Activated T-helper 1 cell treated with Interleukin-2 at 50 U/mL for 16 hours (primary cell): ENCODE measurements at places on chromosomes 7 and 10.

DNA sequence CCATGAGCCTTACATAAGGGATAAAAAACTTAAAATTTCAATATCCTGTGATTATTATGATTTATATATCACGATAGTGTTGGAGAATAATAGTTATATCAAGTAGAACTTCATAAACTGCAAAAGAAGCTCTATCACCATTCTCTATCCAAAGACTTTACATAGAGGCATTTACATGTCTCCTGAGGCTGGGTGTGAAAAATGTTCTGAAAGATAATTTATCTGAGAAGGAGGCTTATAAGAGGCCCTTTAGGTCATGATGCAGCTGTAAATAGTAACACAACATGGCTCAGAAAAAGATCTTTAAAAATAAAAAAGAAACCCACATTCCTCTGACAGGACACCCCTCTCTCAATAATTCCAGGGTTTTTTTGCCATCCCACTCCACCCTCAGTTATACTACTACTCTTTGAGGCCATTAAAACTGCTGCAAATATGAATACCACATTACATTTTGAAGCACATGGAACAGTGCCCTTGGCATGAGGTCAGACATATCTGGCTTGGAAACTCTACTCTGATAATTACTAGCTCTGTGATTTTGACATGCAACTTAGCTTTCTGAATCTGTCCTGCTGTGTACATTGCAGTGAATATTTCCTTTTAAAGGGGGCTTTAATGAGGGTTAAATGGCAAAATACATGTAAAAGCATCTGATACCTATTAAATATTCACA, 55.5 kb downstream of the SLC16A12 start:
- no peak for DNase-seq

DNA sequence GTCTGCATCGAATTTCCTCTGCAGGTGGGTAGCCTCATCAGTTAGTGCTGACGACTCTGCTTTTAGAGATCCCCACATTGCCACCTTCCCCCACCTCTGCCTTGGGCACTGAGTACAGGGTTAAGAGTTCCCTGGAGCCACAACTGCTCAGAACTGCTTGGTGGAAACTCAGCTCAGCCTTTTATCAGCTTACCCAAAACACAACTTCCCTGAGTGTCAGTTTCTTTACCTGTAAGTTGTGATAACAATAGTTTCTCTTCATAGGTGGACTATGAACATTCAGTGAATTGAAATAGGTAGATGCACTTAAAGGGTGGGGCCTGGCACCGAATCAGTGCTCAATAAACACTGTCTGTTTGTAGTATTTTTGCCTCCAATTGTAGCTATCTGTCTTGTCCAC, 11.3 kb downstream of the ASB13 start:
- DNase-seq = no peak

DNA sequence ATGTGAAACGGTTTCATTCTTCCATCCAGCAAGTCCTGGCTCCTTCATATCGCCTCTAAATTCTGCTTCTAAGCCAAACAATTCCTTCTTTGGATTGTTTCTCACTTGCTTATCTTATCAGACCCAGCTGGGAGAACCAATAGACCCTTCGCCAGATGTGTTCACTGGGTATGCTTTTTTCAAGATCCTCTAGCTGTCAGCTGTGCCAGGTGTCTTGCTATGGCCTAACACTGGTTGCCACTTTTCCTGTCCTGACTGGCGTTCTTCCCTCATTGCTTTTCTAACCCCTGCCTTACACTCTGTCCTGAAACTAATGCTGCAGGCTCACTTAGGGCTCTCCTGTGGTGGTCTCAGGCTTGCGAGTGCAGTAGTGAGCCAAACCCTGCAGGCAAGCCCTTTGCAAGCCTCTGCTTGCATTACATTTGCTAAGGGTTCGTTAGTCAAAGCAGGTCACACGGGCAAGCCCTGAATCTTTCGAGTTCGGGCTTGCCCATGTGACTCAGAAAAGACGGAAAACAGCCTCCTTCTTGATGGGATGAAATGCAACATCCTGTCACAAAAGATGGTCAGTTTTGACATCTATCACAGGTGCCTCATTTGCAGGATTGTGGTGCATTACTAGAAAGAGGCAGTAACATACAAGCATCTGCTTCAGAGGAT, 92.8 kb downstream of the VWC2 start:
- no peak for DNase-seq

GRCh38 chr7:132643302-132643701, 67.0 kb upstream of the PLXNA4 start:
- no peak for DNase-seq

- no peak for DNase-seq
These were observed 85.6 kb downstream of the PRKG1 start for GRCh38 chr10:51159841-51160240.

GRCh38 chr10:59709395-59710125, at the start of gene SLC16A9:
SLC16A9 (minus strand) TSS chr10:59709850; CDS start chr10:59684291, 25,559 bp downstream.
- no peak for DNase-seq

DNA sequence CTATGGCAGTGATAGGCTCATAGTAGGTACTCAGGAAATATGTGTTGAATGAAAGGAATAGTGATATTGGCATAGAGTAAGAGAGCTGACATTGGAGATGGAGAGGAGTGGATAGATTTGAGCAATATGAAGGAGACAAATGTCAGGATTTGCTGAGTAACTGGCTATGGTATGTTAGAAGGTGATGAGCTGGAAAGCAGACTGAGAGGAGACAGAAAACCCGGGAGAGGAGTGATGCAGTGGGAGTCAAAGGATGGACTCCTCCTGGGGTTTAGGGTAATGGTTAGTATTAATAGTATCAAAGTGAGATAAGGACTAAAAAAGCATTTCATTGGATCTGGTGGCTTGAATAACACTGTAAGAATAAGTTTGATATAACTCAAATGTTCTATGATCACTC, 64.8 kb downstream of the CD36 start:
- no peak for DNase-seq

- no peak for DNase-seq
These were observed 51.8 kb downstream of the CLEC2L start for GRCh38 chr7:139575338-139575680.

- DNase-seq = no peak
These were observed 674.8 kb upstream of the C7orf33 start for GRCh38 chr7:147915781-147916180.

DNA sequence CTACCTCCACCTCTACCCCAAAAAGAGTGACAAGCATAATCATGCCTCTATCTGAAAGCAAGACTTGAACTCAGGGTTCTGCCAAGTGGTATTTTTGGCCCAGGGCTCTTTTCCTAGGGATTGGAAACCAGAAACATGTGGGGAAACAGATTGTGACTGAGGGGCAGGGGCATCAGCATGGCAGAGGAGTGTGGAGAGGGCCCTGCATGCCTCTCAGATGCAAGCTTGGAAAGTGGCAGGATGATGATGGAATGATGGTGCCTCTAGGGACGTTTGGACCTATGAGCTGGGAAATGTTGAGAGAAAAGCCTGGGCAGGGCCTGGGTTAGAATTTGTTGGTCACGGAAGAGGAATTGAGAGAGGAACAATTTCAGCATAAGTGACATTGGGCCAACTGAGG, 78.4 kb upstream of the LEP start:
- DNase-seq = no peak

DNA sequence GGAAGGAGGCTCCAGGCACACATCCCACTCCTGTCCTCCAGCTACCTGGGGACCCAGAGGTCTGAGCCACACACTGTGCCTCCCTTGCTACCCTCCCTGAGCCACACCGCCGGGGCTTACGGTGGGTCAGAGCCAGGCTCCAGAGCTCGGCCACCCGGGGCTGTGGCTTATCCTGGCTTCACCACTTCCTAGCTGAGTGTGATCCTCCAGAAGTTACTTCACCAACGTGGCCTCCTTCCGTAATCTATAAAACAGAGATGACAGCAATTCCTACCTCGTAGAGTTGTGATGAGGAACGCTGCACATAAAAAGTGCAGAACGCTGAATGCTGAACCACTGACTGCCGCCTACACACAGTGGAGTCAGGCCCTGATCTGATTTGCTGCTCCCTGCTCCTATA, 285.0 kb downstream of the PRPF18 start:
- DNase-seq = no peak

DNA sequence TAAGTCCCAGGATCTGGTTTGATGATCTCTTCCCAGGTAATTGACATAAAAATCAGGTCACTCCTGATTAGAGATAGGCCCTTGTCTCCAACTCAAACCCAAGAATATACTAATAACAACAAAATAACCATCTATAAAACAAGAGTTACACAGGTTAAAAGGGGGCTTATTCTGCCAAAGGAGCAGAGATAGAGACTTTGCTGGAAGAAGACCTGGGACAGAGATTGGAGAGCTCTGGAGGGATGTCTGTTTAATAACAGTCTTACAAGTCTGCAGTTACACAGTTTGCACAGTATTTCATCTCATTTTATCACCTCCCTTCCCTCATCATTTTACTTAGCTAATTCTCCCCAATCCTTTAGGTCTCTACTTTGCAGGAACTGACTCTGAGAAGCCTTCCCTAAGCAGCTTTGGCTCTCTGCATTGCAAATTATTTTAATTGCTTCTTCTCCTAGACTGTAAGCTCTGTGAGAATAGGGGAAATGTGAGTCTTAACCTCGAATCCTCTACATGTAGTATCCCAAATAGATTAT, 3.7 kb upstream of the ZNF438 start:
- DNase-seq = no peak

DNA sequence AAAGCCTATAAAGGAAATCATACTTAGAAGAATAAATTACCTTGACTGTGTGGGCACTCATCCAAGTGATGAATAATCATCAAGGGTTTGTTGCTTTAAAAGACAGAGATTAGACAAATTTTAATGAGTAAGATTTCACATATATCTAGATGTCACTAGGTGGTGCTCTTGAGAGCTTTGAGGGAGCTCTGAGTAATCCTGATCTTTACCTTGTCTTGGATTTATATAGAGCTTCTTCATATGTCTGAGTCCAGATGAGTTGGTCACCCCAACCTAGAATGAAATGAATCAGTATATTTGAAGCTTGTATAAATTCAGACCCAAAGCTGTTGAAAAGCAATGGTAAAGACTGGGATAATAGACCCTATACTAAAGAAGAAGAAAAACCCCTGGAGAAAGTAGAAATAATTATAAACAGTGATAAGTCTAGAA, 3.7 kb downstream of the AGR2 start:
- no peak for DNase-seq

GRCh38 chr7:34091321-34091917, 186.1 kb downstream of the BMPER start:
- DNase-seq = no peak

GRCh38 chr10:11237571-11237970, 219.9 kb downstream of the CELF2 start:
- no peak for DNase-seq

DNA sequence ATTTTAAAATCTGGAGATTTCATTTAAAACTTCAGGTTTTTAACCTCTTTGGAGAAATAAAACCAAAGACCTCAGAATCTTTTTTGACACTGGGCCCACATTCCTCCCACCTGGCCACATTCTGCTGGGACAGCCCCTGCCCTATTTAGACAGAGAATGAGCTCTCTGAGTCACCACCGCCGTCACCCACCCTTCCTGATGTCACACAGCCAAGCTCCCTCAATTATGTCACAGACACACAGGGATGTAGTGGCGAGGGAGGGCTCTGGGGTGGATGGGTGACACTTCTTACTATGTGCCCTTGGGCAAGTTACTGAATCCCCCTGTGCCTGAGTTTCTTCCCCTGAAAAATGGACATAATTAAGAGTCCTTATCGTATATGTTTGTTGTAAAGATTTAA, 162.6 kb downstream of the RAB11FIP2 start:
- DNase-seq = no peak

- DNase-seq = no peak
These were observed 87.2 kb upstream of the A1CF start for GRCh38 chr10:50972591-50972990.

- no peak for DNase-seq
These were observed 4.1 kb downstream of the NOD1 start for GRCh38 chr7:30474485-30474884.

DNA sequence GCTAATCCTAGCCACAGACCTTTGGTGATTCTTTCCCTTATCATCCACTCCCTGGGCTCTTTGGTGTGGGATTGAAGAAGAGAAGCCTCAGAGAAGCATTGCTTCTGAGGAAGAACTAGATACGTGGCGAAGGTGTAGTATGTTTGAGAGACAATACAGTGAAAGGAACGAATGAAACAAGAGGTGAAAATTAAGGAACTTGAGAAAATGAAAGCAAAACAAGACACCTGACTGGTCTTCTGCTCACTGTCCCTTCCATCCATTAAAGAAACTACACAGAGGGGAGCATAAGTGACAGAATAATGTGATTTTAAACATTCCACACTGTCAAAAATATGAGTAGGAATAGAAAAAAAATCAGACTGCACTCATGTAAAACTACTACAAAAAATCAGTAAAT, 219.6 kb upstream of the NPSR1 start:
- no peak for DNase-seq

- DNase-seq = no peak
These were observed 408.4 kb downstream of the PARD3 start for GRCh38 chr10:34406463-34407323.

GRCh38 chr10:17233286-17233991, 5.4 kb downstream of the VIM start:
- DNase-seq = no peak

GRCh38 chr7:79979437-79979836, 155.2 kb upstream of the GNAI1 start:
- DNase-seq = no peak

DNA sequence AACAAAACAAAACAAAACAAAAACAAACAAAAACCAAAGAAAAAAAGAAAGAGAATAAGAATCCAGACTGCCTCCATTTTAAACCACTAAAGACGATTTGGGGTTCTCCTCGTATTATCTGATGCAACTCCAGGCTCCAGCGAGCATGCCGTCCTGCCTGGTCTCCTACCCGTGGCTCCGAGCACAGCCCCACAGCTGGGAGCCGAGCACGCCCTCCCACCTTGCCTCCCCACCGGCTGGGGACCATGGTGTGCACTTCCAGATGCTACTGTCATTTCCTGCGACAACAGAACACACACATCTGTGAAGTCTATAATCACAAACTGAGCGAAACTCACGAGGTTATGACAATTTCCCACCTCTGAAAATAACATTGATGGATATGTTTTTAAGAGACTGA, 113.1 kb downstream of the ADARB2 start:
- DNase-seq = no peak

GRCh38 chr10:103333934-103334520, 16.9 kb downstream of the PCGF6 start:
- no peak for DNase-seq

- DNase-seq = no peak
These were observed 353.9 kb upstream of the MEOX2 start for GRCh38 chr7:16040346-16040745.

GRCh38 chr10:119550827-119551226, 8.3 kb upstream of the RGS10 start:
- DNase-seq = no peak

GRCh38 chr7:113763226-113763625, 155.6 kb downstream of the PPP1R3A start:
- no peak for DNase-seq

- no peak for DNase-seq
These were observed 79.2 kb downstream of the CCDC3 start for GRCh38 chr10:12922117-12922900.
